ENCODE measurements at places on chromosomes 6 and 20.
A peak's percentile ranks its signal among the peaks of the same experiment; 100 is the strongest.

DNA sequence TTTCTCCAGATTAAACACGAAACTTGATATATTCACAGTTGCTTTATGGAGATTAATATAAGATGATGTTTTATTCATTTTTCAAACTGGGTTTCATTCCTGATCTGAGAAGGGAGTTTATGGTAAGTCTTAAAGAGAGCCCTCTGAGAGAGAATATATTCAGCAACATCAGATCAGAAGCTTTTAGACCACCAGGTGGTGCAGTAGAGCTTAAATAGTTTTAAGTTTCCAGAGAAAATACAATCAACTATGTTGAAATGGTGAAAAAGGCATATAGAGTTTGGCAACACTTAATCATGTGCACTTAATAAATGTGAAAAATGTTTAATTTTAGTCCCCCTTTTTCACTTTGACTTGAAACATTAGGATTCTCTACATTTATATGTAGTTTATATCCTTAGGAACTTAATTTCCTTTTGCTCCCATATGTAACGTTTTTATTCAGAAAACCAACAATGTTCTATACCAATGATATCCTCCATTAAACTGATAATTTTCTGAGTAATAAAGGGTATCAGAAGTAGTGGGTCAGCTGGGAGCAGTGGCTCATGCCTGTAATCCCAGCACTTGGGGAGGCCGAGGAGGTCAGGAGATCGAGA is 86.4 kb upstream of the CLDN20 start:
- DNase-seq = peak; percentile 62

GRCh38 chr6:27144740-27145079 is 102.8 kb upstream of the PRSS16 start:
- no peak for DNase-seq

- no peak for DNase-seq
These were observed 19.5 kb downstream of the KIF25 start for GRCh38 chr6:168016721-168017525.

GRCh38 chr6:46490425-46491200 is 636 bp downstream of the RCAN2 start:
- DNase-seq = no peak

- no peak for DNase-seq
These were observed 708.4 kb upstream of the CITED2 start for GRCh38 chr6:140082867-140083297.

DNA sequence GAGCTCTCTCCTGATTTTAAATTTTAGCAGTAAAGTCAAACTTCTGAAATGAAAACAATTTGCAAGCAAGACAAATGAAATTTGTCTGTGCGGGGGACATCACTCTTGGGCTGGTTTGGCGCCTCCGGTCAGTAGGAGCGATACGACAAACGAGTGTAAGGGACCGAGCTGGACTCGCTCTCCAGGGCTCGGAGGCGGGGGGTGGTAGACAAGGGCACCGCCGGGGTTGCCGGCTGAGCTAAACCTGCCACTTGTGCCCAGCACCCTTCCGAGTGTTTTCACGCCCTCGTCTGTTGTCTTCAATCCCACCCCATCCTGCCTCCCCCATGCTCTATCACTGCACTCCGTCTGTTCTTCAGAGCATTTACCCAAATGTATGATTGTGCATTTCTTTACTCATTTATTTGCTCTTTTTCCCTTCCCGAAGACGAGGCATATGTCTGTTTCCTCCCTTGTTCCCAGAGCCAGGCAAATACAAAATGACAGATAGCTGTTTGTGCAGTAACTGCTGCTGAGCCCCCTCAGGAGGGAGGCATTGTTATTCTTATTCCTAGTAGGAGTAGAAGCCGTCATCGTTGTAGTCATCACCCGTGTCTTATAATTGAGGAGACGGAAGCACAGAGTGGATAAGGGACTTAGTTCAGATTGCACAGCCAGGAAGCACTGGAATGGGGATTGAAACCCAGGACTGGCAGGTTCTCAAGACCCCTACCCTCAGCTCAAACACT is 62.8 kb upstream of the APCDD1L start:
- DNase-seq = no peak

- DNase-seq = no peak
These were observed 102.0 kb downstream of the SMLR1 start for GRCh38 chr6:130929036-130929678.

- DNase-seq = no peak
These were observed 75.4 kb downstream of the ZNF292 start for GRCh38 chr6:87230801-87231200.

DNA sequence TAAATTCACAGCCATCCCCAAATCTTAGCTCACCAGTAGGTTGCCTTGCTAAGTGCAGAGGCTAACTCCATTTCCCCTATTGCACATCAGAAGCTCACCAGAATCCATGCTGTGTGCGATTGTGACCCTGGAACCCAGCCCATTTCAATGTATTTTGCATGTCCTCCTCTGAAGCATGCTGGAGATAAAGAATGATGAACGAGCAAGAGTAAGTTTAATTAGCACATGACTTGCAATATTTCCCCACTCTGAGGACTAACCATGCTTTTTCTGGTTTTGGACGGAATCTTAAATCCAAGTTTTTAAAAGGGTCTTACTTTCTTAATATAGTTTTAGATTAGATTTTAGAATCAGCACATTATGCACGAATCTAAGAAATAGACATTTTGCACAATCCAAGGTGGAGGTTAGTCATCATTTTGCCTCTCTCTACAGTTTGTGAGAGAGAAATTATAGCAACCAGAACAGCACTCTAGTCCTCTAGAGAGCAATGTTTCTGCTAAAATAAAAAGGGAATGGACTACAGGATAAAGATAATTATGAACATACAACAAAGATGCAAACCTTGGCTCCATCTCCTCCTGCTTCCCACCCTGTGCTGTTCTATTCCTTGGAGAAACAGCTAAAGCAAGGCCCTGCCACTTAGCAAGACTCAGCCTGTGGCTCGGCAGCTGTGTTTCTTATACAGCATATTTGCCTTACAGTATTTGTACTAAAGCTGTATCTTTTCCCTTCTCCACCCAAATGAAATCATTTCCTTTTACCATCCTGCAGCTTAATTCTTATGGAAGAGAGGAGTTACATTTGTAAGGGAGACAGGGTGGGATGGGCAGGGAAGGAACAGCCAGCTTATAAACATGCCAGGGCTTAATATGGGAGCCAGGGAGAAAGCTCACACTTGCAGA is 24.9 kb upstream of the LAMA4 start:
- no peak for DNase-seq

GRCh38 chr20:52252664-52253063 is 61.1 kb upstream of the ZFP64 start:
- DNase-seq = no peak

DNA sequence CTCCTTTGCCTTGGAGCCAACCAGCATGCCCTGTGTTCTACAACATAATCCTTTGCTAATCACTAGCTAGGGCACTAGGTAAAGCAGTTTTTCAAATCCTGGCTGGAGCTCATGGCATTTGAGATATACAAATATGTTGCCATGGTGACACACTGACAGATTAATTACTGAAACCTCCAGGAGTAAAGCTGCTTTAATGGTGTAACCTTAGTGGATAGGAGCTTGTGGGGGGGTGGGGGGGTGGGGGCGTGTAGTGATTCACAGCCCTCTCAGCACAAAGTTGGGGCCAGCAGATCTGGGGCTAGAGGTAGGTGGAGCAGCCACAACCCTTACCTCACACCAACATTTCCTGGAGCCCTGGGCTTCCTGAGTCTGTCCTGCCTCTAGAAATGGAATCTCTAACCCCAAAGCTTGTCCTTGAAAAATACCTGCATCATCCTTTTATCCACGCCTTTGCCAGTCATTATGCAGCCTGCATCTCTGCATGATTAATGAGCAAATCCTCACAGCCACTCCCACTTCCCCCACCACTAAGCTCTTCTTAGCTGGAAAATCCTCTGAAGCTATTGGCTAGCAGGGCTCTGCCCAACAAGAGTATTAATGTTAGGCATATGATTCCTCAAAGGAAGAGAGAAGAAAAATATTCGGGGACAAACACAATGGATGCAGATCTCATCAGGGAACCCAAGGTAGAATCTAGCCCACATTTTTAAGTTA is 84.5 kb upstream of the PRND start:
- DNase-seq = no peak

- peak; percentile 4 for DNase-seq
These were observed 809 bp downstream of the HLA-G start for GRCh38 chr6:29828471-29828797.

DNA sequence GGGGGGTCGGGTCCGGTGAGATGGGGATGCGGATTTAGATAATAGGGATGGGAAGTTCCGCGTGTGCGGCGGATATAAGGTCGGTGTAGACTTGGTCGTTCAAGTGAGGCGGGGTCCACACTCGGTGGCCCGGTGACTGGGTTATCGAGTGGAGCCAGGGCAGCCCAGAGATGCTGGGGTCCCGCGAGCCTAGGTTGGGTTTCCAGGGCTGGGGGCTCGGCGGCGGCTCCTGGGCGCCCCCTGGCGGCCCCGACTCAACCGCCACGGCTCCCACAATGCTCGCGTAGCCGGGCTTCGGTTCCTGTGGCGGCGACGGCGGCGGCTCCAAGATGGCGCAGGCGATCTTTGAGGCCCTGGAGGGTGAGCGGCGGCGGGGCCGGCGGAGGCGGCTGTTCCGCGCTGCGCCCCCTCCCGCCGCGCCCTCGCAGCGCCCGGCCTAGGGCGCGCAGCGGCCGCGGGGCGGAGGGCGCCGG is at the start of gene ZNF341:
Gene ZNF341, plus strand, starts transcription at position 304 of the 473 bp plus-strand sequence. Its CDS starts 26 bp downstream, at position 330.
- peak; percentile 90 for DNase-seq

DNA sequence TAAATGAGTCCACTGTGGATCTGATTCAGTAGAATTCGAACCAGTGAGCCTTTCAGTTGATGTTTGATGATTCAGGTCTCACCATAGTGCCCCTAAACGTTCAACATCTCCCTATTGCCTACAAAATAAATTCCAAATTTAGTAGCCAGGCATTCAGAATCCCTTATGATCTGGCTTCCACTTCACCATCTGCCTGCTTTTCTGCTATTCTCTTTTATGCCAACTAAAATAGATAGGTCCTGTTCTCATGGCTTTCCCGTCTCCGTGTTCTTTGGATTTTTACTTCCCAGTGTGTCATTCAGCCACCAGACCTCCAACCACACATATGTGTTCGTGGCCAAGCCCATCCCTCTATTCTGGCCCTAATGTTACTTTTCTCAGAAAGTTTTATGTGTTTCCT is 410.4 kb downstream of the LMBRD1 start:
- DNase-seq = no peak

DNA sequence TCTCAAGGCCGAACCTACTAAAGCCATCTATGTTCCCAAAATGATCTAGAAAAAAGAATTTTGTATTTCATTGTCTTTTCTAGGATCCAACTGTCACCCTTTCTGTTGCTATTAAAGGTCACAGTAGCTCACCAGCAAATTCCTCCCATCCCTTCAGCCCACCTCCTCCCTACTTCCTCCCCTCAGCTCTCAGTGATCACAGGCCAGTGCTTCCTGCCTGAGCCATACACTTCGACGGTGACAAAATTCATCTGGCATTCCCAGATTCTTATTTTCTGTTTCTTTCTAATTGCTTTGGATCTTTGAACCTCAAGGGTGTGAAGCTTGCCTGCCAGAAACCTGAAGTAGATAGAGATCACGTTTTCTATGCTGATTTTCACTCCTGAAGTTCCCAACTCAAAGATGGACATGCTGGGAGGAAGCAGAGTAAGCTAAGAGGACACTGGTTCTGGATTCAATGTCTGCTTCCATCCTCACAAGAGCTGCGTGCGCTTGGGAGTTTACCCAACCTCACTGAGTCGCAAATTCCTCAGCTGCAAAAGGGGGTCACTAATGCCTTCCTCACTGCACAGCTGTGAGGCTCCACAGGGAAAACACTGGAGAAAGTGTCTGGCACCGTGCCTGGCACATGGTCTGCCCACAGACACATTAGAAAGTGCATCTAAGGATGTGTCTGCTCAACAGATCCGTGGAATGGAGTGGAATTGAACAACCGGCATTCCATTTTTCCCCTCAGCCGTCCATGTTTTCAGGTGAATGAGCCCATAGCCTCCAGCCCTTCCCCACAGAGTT is 34.5 kb downstream of the MDGA1 start:
- no peak for DNase-seq

- no peak for DNase-seq
These were observed 39.6 kb upstream of the PRELID3B start for GRCh38 chr20:59082077-59082740.

DNA sequence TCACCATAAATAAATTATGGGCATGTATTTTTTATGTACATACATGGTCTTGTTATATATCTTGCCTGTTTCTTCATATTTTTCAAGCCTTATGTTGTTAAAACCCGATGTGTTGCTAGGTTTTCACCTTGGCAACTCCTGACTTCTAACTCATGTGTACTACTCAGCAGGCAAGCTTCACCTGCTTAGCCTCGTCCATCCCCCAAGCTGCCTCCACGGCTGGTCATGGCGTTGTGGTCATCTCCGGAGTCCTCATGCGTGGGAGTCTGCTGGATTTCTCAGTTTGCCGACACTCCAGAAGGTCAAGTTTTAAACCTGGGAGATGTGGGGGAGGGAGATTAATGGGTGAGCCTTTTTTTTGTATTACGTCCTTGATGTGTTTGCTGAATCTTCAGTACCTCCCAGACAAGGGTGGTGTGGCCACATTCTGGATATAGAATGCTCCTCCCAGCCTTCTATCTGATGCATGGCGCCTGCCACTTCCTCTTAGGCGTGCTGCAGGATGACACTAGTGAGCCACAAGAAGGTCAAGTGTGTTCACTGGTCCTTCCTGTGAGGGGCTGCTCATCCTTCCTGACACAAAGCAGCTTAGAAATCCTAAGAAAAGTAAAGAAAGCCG is 26.6 kb upstream of the EDN3 start:
- no peak for DNase-seq

GRCh38 chr6:170259278-170259677 is 31.6 kb downstream of the DLL1 start:
- DNase-seq = no peak

GRCh38 chr6:161257793-161258457 is 15.9 kb downstream of the AGPAT4 start:
- DNase-seq = no peak

DNA sequence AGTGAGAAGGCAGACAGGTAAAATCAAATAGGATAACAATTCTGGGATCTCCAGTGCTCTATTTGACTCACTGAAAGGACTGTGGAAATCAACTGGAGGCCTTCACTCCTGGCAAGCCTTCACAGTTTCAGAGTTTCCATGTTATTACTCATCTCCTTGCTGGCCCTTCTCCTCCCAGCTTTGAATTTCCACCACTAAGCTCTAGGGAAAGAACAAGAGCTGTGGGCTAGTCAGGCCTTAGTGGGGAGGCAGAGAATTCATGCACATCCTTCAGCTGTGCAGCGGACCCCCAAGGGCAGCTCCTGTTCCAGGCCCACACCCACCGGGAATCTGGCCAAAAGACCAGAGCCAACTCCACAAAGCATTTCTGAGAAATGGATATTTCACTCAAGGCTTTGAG is 26.0 kb downstream of the MYLIP start:
- DNase-seq = no peak

- DNase-seq = peak; percentile 42
These were observed 157.4 kb upstream of the ZNF217 start for GRCh38 chr20:53750827-53751619.

- DNase-seq = no peak
These were observed 83.0 kb downstream of the SLC22A3 start for GRCh38 chr6:160431226-160431625.

- no peak for DNase-seq
These were observed 2.9 kb downstream of the SOX12 start for GRCh38 chr20:328027-328974.

Measured in CD4-positive, alpha-beta T cell treated with Interleukin-4 for 4 hours (primary cell).